Activated CD4-positive, alpha-beta T cell treated with anti-CD3 and anti-CD28 coated beads, Interleukin-2, amount 50 U/mL, for 16 hours (primary cell): ENCODE measurements at places on chromosomes 2 and 18.

- peak; percentile 85 for DNase-seq
Observed at GRCh38 chr2:97718051-97718882, 4.9 kb downstream of the ZAP70 start.

DNA sequence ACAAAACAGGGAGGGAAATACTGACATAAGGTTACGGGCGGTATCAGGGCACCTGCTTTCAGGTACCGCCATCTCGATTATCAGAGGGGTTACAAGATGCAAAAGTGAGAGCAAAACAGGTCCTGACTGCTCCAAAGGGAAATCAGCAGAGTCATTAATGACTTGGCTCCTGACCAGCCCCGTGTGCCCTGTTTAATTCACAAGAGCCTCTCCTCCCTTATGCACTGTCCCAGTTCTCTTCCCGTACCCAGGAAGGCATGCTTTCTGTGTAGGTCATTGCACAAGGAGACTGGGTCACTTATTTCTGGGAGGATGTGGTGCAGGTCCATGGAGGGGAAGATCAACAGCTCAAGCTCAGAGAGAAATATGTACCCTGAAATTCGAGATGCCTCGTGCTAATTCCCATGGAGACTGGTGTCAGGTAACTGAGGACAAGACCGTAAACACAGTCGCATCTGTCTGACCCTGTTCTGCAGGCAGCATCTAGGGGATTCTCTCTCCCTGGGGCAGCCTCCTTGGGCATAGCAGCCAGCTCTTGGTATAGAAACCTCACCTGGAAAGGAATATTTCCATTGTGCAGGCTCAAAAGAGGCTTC lies 79.9 kb downstream of the HNRNPLL start:
- no peak for DNase-seq

DNA sequence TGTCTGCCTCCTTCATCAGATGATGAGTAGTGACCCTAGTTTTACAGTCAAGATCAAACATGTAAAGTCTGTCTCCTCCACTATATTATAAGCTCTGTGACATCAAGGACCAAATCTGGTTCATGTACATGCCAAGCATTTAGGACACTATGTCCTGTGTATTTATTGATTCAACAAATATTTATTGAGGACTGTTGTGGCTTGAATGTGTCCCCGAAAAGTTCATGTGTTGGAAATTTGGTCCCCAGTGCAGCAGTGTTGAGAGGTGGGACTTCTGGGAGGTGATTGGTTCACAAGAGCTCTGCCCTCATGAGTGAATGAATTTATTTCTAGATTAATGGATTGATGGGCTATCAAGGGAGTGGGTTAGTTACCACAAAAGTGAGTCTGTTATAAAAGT lies 46.6 kb upstream of the FRZB start:
- no peak for DNase-seq

GRCh38 chr18:30093376-30093775 lies 949.2 kb downstream of the DSC3 start:
- no peak for DNase-seq

DNA sequence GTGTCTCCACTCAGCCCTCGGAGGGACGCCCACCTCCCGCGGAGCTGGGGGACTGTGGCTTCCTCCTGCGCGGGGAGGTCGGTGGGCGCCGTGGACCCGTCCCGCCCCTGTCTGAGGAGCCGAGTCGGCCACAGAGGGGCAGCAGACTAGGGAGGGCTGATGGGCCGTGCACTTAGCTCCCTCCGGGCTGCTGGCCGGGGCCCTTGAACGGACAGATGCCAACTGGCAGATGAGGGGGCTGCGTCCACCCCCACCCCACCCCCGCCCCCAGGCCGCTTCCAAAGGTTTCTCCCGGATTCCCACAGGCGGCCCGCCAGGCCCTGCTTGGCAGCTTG lies 10.4 kb upstream of the UBE2F start:
- no peak for DNase-seq
